ENCODE measurements at places on chromosomes 3 and 15.

- DNase-seq: no peak
Measured at GRCh38 chr3:22728406-22728805, 474.7 kb upstream of the UBE2E2 start.

DNA sequence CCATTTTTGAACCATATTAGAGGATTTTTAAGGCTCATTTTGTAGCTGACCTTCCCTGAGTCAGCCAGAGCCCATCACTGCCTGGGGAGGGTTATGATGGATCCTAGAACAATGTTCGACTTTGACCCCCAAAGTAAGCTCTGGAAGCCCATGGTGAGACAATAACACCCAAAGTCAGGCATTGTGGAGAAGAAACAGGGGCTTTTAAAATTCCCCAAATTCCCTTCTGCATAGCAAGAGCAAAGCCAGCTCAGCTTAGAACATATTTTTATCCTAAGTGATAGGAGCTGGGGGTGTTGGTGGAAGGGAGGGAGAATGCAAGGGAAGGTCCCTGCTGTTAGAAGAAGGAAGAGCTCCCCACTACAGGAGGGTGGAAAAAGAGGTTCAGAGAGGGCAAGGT lies 4.0 kb downstream of the ITGA11 start:
- DNase-seq: no peak

DNA sequence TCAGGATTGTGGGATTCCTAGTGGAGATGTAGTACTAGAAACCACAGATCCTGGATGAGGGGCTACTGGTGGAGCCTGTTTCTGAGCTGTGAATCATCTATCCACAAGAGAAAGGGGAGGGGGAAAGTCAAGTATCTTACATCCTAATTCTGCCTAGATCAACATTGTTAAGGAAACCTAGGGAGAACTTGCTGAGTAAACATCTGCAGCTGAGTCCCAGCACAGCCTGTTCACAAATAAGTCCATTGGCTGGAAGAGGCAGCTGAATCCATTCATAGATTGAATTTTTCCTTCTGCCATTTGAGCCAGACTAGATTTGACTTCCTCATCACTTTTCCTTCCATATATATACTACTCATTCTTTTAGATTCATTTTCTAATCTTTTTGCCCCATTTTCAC lies 460.5 kb downstream of the TUSC7 start:
- no peak for DNase-seq

DNA sequence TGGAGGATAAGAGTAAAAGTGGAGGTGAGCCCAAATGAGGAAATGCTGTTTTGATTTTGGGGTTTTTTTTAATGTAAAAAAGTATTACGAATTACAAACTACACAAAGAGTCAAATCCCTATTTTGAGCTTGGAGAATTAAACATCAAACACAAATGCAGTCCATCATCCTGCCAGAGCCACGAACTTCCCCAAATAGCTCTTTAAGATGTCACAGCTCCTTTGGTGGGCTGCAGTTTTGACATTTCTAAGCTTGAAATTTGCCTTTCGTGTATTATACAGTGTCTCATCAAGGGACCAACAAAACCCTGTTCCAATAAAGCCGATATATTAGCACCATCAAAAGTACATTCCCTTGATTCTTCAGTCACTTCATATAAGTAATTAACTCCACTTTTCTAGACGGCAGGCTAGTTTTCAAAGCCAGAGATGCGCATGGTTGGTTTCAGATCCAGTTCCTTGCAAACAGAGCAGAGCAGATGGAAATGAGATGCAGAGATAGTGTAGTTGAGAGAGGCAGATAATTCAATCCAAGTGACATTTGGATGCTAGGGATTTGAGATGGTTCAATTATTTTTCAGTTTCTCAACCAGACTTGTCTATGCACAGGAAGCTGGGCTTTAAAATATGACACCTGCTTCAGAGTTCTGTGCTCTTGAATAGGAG lies 580.9 kb downstream of the EDEM1 start:
- DNase-seq: no peak

DNA sequence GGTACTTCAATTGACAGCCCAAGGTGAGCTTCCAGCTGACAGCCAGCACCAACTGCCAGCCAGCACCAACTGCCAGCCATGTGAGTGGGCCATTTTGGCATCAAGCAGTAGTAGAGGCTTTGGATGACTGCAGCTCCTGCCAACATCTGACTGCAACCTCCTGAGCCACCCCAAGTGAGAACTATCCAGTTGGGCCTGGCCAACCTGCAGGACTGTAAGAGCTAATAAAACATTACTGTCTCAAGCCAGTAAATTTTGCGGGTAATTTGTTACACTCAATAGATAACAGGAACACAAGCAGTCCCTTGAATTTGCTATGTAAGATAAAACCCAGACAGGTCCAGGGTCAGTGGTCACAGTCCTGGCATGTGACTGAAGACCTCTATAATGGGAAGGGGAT lies 29.7 kb downstream of the EPHB1 start:
- DNase-seq: no peak

DNA sequence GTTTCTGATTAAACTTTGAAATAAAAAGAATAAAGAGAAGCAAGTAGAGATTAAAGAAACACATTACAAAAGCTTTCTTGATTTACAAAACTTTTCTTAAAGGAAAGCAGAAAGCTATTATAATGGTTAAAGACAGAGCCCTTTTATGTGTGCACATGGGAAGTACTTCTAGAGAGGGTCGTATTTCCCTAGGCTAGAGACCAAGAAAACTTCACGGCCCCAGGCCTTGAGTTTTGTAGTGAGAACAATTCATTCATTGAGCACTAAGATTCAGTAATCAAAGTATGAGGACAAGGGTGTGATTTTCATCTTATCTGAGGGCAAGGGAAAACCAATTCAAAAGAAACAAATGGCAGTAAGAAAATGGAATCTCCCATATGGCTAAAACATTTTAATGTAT lies 854.1 kb downstream of the ROBO1 start:
- no peak for DNase-seq

- no peak for DNase-seq
Measured at GRCh38 chr3:35643495-35643894, 4.2 kb downstream of the ARPP21 start.

DNA sequence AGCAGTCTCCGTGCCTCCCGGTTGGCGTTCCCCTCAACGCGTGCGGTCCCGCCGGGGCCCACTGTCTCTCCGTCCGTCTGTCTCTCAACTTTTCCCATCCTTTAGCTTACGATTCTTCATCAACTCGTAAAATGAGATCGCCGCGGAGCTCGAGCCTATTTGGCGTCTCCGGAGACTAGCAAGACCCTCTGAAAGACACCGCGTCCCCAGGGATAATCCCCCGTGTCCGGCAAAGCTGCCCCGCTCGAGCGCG lies 3.4 kb downstream of the GATA2 start:
- DNase-seq: no peak

- no peak for DNase-seq
Measured at GRCh38 chr15:49900006-49900902, 218.8 kb downstream of the ATP8B4 start.

GRCh38 chr3:16320711-16321110 lies 55.7 kb downstream of the OXNAD1 start:
- no peak for DNase-seq

- no peak for DNase-seq
Measured at GRCh38 chr3:112582244-112582874, 20.5 kb downstream of the SLC35A5 start.

- DNase-seq: no peak
Measured at GRCh38 chr3:159455741-159456181, 532.9 kb upstream of the IL12A start.

GRCh38 chr3:9786209-9786739 lies 6.0 kb downstream of the TADA3 start:
- no peak for DNase-seq

DNA sequence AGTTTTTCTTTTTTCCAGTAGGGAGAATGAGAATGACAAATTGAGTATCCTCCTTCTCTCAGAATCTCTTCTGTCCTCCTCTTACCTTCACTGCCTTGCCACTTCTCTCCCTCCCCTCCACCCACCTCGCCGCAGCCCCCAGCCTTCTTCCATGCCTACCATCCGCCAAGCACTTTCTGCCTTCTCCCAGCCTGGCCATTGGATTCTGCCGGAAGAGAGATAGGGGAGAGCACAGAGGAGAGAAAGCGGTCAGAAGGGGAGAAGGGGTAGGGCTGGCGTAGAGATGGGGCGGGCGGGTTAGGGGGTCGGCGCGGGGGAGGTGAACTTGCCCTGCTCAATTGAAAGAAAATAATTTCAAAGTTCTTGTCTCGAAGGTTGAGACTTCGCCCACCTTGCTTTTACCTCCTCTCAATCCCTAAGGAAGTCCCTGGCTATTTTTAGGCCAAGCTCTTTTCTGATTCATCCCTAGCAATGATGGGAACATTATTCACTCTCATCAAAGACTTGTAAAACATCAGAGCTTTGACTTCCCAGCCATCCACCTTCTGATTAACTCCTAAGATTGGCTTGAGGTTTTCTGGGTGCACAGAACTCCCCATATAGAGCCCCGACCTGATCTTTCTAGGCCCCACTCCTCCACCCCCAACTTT lies 811 bp downstream of the C3orf52 start:
- DNase-seq: no peak

DNA sequence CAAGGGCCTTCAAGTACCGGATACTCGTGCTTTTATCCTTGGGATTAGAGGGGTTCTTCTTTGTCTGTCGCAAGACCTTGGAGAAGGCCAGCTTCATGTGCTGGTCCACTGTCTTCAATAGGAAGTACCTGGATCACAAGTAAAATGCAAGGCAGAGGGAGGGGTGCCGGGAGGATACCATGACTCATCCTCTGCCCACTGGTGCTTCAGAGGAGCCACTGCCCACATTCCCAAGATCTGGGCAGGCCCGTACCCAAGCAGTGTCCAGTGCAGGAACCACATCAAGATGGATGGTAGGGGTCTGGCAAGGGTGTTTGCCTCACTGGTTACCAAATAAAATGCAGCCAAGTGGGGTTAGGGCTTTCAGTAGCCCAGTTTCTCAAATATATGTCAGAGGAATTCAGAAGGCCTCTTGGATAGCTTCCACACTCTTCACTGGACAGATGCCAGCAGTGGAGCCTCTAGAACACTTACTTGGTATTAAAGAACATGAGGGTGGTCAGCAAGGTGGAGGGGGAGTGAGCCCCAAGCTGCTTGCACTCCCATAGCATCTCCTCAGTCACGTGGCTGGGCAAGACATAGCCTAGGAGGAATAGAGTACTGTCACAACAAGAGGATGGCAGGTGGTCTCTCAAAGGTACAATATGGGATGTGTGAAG lies 3.6 kb upstream of the IMPDH2 start:
- no peak for DNase-seq

DNA sequence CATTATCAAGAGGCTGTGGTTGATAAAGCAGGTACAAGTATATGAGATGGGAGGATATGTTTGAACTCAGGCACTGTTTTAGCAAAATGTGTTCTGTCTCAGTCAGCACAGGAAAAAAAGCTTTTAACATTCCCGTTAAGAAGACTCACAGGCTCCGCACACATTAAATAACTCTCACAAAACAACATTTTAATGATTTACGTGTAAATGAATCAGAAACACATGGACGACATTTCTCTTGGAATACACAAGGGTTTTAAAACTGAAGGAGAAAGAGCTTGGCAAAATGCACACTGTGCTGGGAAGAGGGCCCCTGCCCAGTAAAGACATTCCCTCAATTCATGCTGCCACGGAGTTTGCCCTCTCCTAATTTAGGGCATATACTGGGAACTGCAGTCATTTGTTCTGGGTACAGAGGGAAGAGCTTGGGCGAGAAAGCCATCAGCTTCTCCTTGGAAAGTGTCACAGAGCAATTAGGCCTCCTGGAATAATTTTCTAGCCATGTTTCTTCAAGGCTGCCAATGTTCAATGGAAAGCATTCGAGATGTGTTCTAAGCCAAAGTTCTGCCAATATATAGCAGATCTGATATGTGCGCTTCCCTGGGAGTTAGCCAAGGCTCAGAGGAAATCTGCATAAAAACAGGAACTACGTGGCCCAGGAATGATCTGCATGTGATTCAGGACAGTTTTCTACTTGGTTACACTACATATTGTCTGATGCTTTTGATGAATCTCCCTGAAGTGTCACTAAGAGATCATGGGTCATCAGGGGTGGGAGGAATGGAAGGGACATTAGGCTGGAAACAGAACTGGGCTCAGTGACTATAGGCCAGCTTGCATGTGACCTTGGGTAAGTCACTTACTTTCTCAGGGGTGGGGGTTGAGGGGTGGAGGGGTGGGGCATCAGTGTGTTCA lies 2.2 kb upstream of the MASP1 start:
- no peak for DNase-seq

GRCh38 chr3:160444411-160444810 lies 5.2 kb downstream of the TRIM59 start:
- DNase-seq: no peak

- no peak for DNase-seq
Measured at GRCh38 chr15:69393831-69394491, 20.2 kb upstream of the KIF23 start.

DNA sequence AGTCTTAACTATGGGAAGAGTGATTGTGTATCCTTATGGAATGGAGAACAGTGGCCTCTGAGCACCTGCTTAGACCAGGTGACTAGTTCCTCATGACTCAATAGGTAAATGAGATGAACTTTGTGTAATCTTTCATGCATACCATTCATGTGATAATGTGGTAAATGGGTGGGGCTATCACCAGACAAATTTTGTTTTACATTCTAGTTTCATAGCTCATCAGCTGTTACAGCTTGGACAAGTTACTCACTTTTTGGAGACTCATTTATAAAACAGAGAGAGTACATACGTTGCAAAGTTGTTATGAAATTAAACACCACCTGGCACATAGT lies 103.7 kb upstream of the TGFBR2 start:
- no peak for DNase-seq

DNA sequence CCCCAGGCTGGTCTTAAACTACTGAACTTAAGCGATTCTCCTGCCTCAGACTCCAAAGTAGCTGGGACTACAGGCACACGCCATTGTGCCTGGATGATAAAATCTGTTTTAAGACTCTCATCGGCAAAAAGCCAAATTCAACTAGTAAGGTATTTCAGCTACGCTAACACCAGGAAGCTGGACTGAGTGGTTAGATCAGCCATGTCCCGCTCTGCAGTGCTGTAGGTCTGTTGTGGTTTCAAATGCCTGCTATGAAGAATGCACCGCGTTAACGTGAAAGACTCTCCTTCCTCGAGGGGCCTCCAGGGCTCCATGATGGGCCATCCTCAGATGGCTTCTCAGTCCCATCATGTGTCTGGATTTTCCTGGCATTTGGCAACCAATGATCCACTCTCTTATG lies 70.2 kb downstream of the PCOLCE2 start:
- no peak for DNase-seq

GRCh38 chr3:147389717-147390116 lies 16.6 kb downstream of the ZIC4 start:
- no peak for DNase-seq

DNA sequence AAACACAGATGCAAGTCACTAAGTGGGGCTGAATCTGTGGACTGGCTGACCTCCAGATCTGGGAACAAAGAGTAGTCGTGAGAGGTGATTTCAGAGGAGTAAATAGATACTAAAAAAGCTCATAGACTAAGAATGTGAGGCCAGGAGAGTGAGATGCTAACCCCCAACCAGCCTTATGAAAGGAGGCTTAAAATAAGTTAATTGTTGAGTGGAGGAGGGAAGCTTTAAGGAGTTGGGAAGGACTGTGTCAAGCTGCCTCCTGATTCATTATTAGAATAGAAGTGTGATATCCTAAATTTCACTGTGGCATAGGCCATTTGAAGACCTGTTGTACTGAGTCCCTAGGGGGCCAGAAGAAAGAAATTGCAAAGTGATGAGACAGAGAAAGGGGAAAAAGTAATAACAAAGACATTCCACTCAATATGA lies 107.6 kb downstream of the RBPMS2 start:
- no peak for DNase-seq

Data from progenitor cell of endocrine pancreas (in vitro differentiated cells).